Amniotic epithelial cell (primary cell): ENCODE measurements at places on chromosomes 7 and 10.

DNA sequence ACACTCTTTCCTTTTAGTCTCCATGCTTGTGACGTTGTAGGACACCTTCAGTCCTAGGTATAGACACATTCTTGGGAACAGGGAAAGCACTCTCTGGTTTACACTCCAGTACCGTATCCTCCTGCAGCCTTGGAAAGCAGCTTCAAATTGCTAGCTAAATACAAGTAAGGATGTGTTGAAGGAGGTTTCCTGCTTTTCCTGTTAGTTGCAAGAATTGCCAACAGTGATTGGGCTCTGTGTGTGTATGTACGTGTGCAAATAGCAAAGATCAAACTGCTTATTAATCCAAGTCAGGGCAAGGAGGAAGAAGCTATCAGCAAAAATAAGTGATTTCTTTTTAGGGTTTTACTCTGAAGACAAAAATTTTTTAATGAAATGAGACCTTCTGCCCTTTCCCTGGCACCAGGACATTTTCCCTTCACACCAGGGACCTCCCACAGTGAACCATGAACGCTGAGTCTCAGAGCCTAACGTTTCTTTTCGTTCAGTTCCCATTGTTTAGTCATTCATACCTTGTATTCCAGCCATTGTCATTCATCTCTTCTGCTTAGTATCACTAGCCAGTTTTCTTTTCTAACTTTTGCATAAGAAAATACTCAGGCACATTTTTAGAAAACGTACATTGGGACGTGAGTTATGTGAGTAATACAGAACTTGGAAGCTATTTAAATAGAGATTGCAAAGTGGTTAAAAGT is 36.9 kb upstream of the AUTS2 start:
- no peak for DNase-seq

GRCh38 chr10:69712342-69712741 is 82.3 kb downstream of the FAM241B start:
- no peak for DNase-seq

DNA sequence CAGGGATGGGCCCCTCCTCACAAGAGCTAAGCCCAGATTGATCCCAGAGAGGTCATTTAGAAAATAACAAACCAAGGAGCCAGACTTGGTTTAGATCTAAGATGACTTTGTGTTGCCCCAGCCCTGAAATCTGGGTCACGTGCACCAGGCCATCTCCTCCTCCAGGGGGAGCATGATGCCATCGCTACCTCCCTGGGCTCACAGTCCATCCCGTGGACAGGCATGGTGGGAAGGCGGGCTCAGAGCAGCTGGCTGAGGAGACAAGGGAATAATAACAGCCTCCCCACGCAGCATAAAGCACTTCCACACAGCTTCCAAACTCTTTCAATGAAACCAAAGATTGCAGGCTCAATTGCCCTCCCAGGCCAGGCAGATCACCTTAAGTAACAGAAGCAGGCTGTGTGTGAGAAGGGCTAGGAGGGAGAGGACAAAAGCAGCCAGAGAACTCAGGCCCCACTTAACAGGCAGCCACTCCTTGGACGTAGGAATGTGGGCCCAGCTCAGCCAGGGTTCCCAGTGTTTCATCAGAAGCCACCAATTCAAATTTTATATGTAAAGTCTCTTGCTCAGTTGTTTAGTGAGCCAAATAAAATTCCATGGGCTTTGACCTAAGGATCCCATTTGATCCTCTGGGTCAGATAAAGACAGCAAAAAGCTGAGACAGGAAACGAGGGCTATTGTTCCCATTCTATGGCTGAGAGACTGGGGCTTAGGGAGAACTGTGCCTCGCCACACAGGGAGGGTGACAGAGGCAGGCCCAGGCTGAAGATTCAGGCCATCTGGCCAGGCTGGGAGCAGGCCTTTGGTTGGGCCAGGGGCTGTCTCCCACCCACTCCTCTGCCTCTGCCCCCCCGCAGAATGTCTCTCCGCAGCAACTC is 100.2 kb downstream of the COL13A1 start:
- peak; percentile 41 for DNase-seq

DNA sequence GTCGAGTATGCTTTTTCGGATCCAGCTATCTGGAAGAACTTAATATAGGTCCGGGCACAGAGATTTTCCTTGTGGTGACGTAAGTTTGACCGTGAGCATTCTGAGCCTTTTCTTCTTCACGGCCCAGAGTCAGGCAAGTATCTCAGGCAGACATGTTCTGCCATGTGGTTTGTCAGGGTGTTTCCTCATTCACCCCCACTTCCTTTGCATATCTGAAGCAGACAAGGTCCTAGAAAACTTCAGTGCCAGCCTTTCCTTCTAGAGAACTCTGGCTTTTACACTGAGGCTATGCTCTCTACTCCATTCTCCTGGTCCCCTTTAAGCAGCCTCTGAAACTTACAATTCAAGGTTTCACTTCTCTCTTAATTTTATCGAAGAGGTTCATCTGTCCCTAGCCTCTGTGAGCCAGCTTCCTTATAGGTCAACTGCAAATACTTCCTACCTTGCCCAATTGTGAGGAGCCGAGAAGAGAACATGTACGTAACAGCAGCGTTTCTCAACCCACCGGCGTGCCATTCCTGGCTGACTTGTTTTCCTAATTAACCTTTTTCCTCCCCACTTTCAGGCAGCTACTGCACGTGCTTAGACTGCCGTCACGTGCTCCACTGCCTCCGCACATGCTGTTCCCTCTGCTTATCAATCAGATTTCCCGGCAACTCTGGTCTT is 47.3 kb downstream of the CDCA7L start:
- no peak for DNase-seq

- no peak for DNase-seq
These were observed 487.8 kb upstream of the TEX47 start for GRCh38 chr7:89283302-89283701.

DNA sequence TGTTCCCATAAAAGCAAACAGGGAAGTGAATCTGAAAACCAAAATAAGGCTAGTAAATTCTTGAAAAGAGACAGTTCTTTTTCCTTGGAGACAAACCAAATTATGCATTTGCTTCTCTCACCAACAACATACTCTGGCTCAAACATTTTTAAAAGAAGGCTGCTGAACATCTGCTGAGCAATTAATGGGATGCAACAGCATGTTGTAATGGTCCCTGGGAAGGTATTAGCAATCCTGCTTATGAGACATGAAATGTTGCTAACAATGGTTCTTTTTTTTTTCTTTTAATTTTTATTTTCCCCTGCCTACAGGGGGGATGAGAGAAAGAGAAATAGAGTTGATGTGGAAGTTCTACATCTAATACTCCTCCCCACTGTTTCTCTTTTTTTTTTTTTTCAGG is 572.1 kb downstream of the SORCS1 start:
- DNase-seq = no peak

DNA sequence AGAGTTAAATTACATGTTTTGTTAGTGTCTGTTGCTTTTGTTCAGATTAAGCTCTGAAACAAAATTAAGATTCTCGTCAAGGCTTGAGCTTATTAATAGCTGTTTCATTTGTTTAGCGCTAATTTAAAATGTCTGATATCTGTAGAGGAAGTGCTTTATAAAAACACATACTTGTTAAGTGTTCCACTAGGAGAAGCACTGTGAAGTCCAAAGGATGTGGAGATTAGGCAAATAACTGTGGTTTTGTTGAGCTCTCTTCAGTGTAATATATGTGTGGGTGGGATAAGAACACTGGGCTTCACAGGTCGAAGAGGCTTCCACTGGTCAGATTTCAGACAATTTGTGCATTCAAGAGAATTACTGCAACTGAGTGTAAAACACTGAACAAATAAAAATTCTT is 242.0 kb downstream of the AUTS2 start:
- peak; percentile 0 for DNase-seq
